NCI-H1417 treated with DMSO at 0.1 percent for 48 hours (cell line): ENCODE measurements at places on chromosomes 11 and 22.

- no peak for DNase-seq
Measured at GRCh38 chr11:94100253-94100652, 28.4 kb upstream of the PANX1 start.

- no peak for DNase-seq
Measured at GRCh38 chr11:82845356-82846353, 54.6 kb downstream of the PRCP start.

GRCh38 chr11:2582351-2582945, 117.3 kb downstream of the KCNQ1OT1 start:
- DNase-seq = no peak

DNA sequence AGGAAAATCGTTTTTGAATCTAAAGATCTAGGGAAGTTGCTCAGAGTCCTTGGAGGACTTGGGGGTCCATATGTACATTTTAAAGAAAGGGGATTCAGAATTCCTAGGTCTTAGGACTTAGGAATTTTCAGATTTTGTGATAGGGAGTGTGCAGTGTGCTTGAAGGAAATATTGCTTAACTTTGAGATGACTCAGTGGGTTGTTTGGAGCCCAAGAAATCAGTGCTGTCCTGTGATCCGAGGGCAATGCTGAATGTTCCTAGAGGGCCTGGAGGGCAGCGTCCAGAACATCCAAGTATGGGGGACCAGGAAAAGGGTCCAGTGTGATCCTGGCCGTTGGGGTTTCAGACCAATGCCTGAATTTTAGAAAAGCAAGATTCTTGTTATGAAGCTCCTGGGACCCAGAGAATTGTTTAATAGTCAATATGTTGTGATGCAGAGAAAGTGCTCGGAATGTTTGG, 3.1 kb upstream of the IGF2 start:
- no peak for DNase-seq

DNA sequence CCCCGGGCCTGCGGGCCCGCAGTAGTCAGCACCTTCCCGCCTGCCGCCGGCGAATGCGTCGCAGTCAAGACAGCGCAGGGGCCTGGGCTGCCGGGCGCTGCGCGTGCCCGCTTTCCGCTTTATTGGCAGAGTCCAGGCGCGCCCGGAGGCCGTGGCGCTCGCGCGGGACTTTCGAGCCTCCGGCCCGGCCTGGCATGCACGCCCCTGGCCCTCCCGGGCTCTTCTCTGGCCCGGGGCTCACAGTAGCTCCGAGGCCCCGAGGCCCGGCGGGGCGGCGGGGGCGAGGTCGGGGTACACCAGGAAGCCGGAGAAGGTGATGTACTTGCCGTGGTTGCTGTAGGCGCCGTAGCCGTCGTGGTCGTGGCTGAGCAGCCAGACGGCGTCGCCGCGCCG, 3.1 kb downstream of the FAM180B start:
- no peak for DNase-seq

- no peak for DNase-seq
Measured at GRCh38 chr11:114571712-114572111, 12.0 kb upstream of the NXPE1 start.

- DNase-seq = no peak
Measured at GRCh38 chr11:57491371-57492061, 24.0 kb downstream of the SLC43A1 start.

- no peak for DNase-seq
Measured at GRCh38 chr11:113177671-113178070, 136.7 kb upstream of the TTC12 start.

- DNase-seq = no peak
Measured at GRCh38 chr11:6237761-6238302, 1.1 kb upstream of the CNGA4 start.

- DNase-seq = no peak
Measured at GRCh38 chr11:14577835-14578529, 57.8 kb upstream of the PSMA1 start.

DNA sequence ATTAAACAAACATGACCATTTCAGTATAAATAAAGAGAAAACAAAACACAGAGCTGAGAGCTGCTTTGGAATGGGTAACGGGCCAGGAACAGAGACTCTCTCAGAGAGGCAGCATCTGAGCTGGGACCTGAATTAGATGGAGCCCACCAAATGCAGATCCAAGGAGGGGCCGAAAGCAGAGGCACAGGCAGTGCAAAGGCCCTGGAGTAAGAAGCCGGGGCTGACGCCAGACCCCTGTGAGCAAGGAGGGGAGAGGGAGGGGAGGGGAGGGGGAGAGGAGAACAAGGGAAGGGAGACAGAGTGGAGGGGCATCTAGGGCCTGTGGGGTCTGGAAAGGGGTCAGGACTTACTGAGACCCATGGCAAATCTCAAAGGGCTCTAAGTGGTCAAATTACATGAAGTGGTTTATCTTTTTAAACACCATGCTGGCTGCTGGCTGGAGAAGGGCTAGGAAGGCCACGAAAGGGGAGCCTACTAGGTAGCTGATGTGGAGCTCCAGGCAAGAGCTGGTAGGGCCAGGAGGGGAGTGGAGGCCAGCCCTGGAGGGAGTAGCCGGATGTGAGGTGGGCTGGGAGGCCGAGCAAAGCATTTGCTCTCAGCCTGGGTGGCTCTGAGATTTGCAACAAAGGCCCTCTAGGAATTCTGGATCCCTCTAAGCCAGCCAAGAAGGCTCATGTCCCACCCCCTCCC, 3.2 kb downstream of the OSBPL5 start:
- no peak for DNase-seq

DNA sequence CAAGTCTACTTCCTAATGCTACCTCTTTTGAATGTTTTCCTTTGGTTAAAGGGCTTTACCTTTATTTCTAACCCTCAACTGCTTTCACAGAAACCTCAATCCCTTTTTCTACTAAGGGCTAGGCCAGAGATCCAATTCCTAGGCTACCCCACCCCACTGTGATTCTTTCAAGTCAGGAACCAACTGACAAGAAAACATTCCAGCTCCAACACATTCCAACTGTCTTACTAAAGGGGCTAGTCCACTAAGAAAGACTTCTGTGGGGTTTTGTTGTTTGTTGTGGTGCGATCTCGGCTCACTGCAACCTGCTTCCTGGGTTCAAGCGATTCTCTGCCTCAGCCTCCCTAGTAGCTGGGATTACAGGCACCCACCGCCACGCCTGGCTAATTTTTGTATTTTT, 151.3 kb downstream of the APOL5 start:
- no peak for DNase-seq

- no peak for DNase-seq
Measured at GRCh38 chr11:75142714-75143419, 8.0 kb upstream of the SLCO2B1 start.

DNA sequence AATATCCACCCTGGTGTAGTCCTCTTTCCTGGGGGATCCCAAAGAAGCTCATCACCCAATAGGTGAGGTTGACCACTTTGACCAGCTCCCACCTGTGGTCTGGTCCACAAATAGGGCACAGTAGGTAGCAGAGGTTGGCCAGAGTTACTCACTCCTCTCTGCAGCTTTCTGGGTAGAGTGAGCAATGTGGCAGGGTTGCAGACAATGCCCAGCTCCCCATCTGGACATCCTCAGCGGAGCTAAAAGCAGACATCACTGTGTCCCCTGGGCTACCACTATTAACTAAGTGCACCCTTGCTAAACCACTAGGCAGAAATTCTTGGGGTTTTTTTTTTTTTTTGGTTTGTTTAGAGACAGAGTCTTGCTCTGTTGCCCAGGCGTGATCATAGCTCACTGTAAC, 48.4 kb upstream of the TP53I11 start:
- DNase-seq = no peak

- no peak for DNase-seq
Measured at GRCh38 chr22:24153353-24153752, 27.9 kb upstream of the SUSD2 start.

DNA sequence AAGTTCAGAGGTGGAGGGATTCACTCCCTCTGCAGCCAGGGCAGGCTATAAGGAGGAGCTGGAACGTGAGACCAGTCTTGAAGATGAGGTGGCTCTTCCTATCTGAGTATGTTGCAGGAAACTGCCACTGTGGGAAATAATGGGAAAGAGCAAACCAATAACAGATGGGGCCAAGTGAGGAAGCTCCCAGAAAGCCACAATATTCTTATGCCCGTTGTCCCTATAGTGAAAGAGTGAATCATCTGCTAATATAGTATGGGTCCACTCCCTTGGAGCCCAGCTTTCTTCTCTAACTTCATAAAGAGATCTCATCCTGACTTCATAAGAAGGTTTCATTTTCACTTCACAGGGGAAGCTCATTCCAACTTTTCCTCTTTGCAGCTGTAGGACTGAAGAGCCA, 206.4 kb downstream of the BLID start:
- no peak for DNase-seq

GRCh38 chr22:35514366-35514765, 26.3 kb upstream of the RASD2 start:
- DNase-seq = no peak

- DNase-seq = no peak
Measured at GRCh38 chr11:28834877-28835276, 726.7 kb downstream of the METTL15 start.

GRCh38 chr11:86145439-86146156, 76.7 kb upstream of the PICALM start:
- DNase-seq = no peak

DNA sequence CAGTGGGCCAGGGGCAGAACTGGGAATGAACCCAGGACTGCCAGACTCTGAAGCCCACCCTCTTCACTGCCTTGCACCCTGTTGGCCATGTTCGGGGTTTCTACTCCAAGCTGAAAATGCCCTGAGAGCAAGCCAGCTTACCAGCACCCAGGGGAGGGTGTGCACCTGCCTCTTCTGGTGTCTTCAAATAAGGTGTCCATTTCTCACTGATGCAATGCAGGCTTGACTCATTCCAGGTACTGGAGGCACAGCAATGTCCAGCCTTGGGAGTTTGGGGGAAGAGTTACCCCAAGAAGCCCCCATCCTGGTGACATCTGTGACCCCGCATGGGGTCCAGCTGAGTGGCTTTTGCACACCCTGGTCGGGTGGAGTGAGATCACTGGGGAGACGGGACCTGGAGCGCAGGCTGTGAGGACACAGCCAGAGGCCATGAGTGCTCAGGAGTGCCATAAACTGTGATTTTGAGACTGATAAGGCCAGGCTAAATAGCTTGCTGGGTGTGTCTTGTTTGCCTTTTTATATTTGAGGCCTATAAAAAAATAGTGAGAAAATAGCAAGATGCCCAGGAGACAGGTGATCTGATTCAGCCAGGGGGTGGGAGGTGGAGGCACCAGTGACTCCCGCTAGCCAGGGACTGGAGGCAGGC, 4.6 kb upstream of the CERK start:
- DNase-seq = no peak

- DNase-seq = no peak
Measured at GRCh38 chr11:96103721-96104120, 179.8 kb upstream of the MTMR2 start.

DNA sequence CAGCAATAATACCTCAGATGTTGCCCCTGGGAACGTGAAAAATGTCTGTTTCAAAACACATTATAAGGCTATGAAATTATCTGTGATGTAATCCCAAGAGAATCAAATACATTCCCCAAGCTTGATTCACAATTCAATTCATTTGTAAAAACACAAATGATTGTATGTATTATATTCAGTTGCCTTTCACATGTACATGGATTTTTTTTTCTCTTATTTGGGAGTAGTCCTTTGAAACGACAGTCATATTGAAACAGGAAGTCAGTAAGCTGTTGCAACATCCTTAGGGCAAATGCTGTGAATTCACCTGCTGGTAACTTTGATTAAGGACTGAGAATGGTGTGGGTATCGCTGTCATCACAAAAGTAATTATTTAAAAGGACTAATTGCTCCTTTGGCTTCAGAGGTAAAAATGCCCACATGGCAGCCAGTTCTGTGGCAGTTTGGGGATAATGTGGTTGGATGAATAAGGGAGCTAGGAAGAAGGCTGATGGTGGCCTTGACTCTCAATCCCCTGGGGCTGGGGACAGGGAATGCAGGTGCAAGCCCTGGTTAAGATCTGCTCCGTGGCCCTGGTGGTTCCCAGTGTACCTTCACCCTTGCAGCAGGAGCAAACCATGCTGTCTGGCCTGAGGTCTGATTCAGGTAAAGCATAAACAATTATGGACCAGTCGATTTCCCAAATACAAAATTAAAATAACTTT, 13.2 kb downstream of the EHF start:
- DNase-seq = no peak

- no peak for DNase-seq
Measured at GRCh38 chr11:120112174-120112796, 25.6 kb downstream of the TRIM29 start.

- peak; percentile 97 for DNase-seq
Measured at GRCh38 chr11:2211113-2211971, 39.7 kb upstream of the TH start.

- no peak for DNase-seq
Measured at GRCh38 chr11:15884777-15885540, 471.4 kb downstream of the SOX6 start.

- no peak for DNase-seq
Measured at GRCh38 chr22:27460591-27461347, 340.8 kb downstream of the MN1 start.

DNA sequence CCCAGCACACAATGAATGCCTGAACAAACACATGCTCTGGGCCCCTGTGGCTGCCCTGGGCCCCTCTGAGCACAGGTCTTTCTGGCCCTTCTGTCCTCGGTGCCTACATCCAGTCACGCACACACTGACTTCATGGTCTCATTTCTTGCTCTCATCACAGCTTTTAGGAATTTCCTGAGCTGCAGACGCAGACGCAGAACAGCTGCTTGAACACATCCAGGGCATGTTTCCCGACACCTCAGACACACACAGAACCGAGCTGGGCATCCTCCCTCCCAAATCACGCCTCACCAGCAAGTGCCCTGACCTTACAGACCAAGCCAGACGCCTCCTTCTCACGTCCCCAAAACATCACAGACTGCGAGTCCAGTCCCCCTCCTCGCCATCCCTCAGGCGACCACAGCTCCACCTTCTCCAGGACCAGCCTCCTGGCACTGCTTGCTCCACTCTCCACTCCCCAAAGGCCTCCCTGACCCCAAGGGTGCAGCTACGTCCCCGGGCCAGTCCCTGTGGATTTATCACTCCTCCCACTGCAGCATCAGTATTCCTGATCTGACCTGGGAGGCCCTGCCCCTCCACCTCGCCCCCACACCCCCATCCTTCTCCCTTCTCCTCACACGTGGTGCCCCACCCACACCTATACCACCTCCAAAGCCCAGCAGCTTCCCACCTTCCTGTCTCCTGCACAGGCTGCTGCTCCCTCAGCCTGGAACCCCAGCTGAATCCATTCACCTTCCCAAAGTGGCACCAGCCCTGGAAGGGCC, 12.9 kb downstream of the SIRT3 start:
- DNase-seq = no peak

GRCh38 chr11:102415304-102415916, 37.2 kb downstream of the TMEM123 start:
- DNase-seq = no peak

DNA sequence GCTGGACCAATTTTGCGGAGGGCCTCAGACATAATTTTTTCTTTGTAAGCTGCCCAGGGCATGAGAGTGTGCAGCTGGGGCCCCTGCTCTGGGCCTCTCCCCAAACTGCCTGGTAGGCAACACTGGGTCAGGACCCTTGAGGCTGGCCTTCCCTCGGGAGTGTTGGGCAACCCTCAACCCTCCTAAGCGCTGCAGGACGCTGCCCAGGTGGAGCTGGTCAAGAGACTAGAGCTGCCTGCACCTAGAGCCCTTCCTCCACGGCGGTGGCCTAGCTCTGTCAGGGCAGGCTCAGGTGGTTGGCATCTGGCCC, 505 bp upstream of the TMEM132A start:
- no peak for DNase-seq
